GDM1 (cell line): ENCODE measurements at places on chromosomes 11 and 22.

DNA sequence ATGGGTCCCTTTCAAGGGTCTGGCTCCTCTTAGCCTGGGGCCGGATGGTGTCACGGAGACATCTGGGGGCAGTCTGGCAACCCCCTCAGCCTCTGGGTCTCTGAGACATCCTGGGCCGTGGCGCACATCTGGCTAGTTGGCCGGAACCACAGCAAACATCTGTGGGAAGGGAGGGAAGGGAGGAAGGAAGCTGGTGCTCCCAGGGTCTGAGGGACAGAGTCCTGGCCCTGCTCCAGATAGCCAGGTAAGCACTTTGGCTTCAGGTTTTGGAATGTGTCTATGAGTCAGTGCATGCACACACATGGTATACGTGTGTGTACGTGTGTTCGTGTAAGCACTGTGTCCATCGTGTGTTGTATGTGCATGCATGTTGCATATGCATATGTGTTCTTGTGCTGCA is 225.1 kb downstream of the MN1 start:
- no peak for DNase-seq

DNA sequence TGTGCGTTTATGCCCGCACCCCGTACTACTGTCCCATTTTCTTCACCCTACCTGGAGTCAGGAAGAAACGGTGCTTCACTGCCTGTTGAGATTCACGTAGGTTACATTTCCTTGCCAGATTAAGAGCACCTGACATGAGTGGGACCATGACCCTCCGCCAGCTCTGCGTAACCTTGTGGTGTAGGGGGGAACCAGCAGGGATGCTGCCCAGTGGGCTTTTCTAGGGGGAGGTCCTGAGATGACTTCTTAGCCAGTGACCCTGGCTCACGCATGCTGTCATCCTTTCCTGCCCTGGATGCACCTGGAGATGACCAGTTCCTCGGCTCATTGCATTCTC is 967 bp upstream of the ARVCF start:
- no peak for DNase-seq

- DNase-seq: no peak
Observed at GRCh38 chr22:31239771-31240370, 27.8 kb downstream of the LIMK2 start.

- DNase-seq: no peak
Observed at GRCh38 chr11:16727806-16728205, 10.6 kb upstream of the C11orf58 start.
